ENCODE measurements at places on chromosomes 2 and 18.

- DNase-seq, result no peak
Observed at GRCh38 chr2:211204456-211204855, 648.1 kb downstream of the CPS1 start.

DNA sequence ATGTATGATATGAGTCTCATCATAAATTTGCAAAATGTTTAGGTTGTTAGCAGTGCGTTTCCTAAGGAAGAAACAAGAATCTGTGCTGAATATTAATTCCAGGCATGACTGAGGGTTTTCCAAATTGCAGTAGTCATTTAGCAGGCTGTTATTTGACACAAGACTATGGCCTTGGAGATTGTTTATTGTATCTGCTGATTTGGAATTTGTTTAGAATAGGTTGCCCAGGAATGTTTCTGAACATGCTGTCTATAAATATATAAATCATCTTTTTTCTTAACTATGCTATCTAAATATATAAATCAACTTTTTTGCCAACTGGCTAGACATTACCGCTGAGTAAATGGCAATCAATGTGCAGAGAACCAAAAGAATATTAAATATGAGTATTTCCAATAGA, 90.9 kb downstream of the DOK6 start:
- no peak for DNase-seq

DNA sequence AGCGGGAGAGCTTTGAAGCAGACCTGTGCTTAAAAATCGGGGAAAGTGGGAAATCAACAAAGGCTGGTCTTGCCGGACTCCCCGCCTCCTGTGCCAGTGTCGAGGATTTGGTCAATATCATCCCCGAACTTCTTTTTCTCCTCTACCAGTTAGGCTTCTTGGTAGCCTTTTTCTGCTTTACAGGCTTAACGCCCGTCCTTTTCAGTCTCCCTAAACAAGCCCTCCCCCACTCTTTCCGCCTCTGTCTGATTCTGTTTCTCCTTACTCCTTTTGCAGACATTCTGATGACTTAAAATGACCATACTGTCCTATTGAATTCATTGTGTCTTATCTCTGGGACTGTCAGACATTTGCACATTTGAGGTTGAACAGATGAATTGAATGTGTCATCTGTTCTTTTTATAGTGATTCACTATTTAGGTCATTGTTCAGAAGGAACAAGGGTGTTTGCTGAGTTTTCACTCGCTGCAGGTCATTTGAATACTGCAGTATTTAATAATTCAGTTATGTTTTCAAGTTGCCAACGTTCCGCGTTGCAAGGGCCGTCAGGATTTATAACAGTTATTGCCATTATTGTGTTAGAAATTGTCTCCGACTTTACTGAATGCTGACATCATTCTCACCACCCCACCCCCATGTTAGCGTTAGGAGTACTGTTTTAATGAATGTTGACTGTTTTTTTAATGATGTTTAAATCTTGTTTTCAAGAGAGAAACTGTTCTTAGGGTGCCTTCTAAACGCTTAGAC, 1.1 kb downstream of the ITGAV start:
- no peak for DNase-seq

DNA sequence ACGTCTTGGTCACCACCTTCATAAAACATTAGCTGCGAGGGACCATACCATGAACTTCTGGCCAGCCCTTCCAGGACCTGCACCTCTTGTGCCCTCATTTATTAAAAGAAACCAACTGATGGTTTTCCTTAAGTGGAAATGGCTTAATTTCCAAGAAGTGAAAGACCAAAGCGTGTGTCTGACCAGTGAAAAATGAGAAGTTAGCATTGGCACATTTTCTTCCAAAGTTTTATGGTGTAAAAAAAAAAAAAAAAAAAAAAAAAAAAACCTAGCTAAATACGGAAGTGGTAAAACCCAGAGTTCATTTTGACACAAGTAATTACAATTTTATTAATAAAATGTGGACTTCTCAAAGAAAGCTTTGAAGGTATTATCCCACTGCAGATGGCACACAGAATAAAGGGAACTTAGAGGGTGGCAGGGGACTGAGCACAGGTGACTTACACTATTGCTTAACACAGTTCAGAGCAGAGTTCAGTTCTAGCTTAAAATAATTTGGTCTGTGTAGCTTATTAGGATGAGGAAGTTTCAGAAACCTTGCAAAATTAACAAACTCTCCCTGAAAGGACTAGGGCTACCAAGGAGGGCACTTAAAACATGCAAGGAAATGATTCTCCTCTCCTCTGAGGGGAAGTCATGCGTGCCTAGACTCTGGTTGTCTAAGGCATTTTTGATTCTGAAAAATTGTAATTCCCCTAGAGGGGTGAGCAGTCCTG, 42.2 kb upstream of the EPG5 start:
- no peak for DNase-seq

- no peak for DNase-seq
Observed at GRCh38 chr2:10085043-10085667, 4.9 kb upstream of the CYS1 start.

DNA sequence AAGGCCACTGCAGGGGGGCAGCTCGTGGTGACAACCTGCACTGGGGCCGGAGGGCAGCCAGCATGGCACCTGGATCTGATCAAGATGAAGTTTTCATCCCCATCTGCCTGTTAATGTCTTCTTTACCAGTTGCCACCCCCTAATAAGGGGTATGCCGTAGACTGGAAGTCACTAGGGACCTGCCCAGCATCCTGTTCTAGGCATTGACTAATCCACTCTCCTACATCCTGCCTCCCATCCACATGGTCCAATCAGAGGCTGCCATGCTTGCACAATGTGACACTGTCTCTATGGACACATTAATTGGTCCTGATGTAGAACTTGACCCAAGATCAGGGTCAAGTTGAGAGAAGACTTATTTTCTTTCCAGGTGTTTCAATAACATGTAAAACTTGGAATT, 95.1 kb upstream of the LCLAT1 start:
- DNase-seq, result no peak

GRCh38 chr2:152387041-152387440, 52.1 kb downstream of the FMNL2 start:
- no peak for DNase-seq

- DNase-seq, result no peak
Observed at GRCh38 chr2:108607706-108608301, 73.5 kb downstream of the LIMS1 start.

DNA sequence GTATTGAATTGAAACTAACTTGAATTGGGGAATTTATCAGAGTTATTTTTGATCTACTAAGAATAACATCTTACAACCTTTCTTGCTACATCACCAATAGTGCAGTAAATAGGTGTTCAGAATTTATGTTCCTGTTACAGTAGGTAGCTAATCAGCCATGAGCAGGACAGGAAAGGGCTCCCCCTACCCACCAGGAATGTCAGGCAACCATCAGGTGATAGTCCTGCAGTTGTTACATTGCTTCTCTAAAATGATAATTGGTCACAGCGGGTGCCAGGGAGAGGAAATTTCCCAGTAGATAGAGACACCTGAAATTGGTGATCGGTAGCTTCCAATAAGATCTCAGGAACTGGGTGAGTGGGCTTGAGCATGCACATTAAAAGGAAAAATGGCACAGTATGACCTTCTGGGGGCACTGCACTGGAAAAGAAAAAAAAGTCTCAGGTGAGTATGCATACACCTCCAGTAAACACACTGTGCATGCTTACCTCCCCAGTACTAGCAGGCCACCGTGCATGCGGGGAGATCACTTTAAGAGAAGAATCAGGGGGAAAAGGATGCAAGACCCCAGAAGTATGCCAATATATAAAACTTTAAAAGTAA, 1092.0 kb upstream of the LRRTM1 start:
- no peak for DNase-seq

GRCh38 chr18:55119434-55119833, 160.2 kb upstream of the CCDC68 start:
- no peak for DNase-seq

DNA sequence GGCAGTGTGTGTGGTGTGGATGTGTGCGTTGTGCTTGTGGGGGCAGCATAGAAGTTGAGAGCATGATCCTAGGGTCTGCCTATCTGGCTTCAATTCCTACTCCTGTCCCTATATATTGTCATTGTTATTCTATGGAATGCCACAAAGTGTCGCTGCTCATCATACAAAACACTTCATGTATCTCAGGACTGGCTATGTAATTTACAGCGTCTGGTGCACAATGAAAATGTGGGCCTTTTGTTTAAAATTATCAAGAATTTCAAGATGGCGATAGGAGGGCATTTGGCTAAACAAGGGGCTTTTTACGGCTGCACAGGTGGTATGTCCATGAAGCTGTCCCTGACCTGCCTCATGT, 3.4 kb downstream of the SERPINB2 start:
- no peak for DNase-seq

- no peak for DNase-seq
Observed at GRCh38 chr2:96764253-96764637, 3.5 kb downstream of the CNNM4 start.

DNA sequence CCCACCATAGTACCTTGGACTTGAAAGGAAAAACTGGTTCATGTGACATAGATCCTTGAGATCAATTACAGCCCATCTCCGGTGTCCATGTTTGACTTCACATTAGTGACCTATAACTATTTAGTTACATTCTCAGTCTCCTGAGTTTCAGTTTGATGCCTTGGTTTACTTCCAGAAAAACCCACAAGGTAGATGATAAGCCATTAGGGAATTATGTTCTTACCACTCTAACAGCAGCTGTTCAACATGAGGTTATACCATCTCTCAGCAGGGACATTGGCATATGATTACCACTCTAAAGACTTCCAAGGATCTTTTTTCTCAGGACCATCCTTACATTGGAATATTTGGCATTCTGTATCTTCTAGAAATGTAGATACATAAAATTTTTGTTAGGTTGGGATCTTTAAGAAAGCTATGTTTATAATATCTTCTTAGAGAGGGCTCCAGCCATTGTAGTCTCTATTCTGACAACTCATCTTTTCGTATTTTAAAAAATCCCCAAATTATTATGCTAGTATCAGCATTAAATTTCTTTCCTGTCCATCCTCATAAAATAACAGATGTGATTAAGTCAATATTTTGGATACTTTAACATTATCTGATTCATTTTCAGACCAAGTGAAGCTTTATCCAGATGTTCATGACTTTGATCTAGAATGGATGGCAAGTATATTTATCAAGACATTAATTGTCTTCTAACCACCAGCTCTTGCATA, 258.9 kb downstream of the RDH14 start:
- no peak for DNase-seq

- no peak for DNase-seq
Observed at GRCh38 chr18:34399892-34400291, 175.2 kb upstream of the NOL4 start.

GRCh38 chr18:41396211-41396610, 558.8 kb upstream of the PIK3C3 start:
- no peak for DNase-seq

- DNase-seq, result no peak
Observed at GRCh38 chr2:166106431-166107015, 21.3 kb downstream of the SCN1A start.

Data from fibroblast of the conjunctiva (primary cell).